ENCODE measurements at places on chromosomes 2 and 18.
A peak's percentile ranks its signal among the peaks of the same experiment; 100 is the strongest.

DNA sequence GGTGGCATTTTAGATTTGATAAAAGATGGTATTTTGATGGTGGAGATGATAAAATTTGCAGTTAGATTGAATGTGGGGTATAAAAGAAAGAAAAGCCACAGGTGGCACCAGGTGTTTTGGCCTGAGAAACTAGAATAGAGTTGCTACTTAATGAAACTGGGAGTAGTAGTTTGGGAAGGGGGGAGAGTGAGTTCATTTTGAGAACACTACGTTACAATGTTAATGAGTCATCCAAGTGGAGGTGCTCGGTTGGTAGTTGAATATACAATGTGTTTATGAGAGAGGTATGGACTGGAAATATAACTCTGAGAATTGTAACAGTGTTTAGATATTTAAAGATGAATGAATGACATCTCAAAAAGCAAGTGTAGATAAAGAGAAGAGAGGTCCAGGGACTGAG lies 26.4 kb downstream of the EPG5 start:
- no peak for DNase-seq

DNA sequence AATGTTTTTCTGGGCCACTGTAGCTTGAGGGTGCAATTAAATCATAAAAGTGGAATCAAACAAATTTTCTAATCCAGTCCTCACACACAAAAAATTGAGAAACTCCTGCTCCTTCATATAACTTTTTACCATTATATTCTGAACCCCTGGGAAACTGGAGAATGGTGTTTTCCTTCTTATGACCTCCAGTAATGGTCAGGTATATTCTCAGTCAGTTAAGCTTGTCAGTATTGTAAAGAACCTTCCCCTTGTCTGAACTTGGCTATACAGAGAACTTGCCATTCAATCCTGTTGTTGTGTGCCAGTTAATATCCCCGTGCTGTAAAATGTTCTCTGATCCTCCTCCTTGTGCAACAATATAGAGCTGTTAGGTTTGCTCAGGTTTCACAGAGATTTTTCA lies 39.5 kb downstream of the ZNF804A start:
- DNase-seq: no peak

- no peak for DNase-seq
Measured at GRCh38 chr2:15141211-15141610, 419.9 kb downstream of the NBAS start.

- DNase-seq: no peak
Measured at GRCh38 chr18:26017929-26018328, 72.5 kb downstream of the SS18 start.

DNA sequence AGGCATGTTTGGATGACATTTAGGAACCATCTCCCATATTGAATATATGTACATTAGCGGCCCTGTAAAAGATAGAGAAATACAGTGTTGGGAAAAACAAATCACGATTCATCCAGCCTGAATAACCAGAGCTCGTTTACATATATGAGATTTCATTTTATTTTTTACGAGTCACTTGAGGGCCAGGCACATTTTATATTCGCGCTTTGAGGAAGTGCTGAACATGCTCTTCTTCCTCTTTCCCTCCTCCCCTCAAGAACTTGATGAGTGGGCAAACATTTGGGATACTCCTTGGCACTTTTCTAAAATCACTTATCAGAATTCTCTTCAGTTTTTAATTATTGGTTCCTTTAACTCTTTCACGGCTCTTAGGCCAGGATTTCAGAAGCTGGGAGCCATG lies 268.0 kb upstream of the TANK start:
- DNase-seq: no peak

DNA sequence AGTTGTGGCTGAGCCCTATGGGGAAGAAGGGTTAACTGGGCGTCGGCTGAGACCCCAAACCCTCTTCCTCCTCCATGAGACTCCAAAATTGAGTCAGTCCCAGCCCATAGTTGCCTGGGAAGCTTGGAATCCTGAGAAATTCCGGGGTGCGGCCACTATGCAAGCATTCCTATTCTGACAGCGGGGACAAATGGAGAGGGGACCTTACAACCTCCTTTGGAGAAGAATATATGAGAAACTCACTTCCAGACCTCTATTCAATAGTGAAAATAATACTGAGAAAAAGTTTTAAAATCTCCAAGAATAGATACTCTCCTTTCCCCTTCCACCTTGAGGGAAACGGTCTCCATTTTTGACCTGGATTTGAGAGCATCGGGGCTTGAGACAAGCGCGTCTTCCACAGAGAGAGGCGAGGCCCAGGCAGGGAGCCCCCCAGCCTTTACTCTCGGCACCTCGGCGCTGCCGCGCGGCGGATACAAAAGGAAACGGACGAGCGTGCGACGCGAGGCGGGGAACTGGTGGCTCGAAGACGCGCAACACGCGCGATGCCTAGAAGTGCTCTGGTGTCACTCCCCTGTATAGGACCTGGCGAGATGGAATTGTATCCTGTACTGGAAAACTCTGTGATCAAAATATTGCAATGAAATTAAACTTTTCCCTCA lies 11.1 kb downstream of the NR4A2 start:
- peak; percentile 21 for DNase-seq

GRCh38 chr2:215189393-215189792 lies 51.0 kb upstream of the ABCA12 start:
- no peak for DNase-seq

DNA sequence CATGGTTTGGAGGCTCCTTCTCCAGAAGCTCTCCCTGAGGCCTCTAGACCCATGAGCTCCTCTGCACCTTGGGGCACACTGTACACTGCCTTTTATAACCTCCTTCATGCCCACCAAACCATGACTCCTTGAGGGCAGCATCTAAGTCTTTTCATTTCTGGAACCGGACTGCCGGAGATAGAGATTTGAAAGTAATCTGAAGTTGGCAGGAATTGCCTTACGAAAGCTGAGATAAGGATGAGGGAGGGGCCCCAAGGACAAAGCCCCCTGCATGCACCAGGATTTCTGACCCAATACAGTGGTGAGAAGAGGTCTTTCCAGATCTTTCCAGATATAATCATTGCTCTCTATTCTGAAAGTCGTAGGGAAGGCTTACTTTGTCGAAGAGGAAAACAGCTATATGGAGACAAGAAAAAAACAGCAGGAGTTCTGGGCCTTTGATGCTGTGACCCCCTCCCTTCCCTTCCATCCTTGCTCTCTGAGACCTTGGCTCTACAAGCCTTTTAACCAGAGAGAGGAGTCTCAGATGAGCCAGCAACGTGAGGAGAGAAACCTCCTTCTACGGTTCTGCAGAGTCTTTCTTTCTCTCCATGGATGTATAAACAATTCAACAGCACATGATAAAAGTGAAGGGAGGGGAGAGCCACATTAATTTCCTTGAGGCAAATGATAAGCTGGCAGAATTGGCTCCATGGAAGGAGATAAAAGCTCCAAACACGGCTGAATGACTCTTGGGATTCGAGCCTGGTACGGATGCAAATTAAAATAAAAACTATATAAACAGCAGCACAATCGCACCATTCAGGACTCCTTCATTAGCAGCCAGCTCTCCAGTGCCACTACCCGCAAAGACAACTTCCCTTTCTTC lies 88.0 kb upstream of the RTN4 start:
- no peak for DNase-seq

All from CD4-positive, alpha-beta T cell treated with Interleukin-2 at 100 ng/mL for 4 hours (primary cell).